ENCODE measurements at places on chromosomes 4 and X.

DNA sequence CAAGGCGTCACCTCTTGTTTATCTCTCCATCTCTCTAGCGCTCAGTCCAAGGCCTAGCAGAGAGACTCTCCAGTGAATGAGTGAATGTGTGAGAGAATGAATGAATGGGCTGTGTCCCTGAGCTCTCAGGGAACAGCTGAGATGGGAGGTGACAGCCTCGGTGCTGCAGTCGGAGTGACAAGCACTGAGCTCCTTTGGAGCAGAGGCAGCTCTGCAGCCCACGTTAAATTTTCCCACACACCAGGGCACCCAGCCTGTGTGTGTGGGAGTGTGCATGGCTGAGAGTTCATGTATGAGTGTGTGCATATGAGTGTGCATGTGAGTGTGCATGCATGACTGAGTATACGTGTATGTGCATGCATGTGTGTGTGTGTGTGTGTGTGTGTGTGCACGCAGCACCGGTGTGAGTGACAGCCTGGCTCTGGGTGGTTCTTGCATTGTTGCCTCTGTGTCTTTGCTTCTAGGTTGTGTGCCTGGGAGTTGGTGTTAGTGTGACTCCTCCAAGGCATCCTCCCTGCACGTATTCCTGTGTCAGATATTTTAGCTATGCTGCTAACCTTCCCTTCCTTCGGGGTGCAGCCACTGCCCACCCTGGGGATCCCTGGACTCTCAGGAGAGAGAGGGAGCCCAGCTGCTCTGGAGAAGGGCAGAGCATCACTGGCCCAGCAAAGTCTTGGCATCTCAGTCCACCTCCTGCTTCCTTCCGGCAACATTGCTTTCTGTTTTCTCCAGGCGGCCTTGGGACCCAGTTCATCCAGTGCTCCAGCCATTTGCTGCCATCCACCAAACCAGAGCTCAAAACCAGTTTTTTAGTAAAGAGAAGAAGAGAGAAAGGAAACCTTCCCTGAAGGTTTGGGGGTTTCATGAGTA is 98.6 kb downstream of the PPP2R2C start:
- DNase-seq: no peak

DNA sequence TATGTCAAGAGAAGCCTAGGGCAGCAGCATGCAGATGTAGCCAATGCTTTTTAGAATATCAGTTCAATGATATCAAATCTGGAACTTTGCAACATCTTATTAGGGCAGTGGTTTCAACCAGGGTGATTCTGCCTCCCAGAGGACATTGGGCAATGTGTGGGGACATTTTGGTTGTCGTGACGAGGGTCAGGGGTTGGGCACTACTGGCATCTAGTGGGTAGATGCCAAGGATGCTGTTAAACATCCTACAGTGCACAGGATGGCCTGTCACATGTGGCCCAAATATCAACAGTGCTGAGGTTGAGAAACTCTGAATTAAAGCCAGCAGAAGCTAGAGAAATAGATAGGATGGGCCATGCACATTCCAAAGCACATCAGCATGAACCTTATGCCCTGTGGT is 152.3 kb downstream of the AMELX start:
- no peak for DNase-seq

- DNase-seq: no peak
These were observed 149.2 kb downstream of the BCOR start for GRCh38 chrX:39948582-39948981.

- no peak for DNase-seq
These were observed 814 bp upstream of the RBM47 start for GRCh38 chr4:40630335-40631021.

DNA sequence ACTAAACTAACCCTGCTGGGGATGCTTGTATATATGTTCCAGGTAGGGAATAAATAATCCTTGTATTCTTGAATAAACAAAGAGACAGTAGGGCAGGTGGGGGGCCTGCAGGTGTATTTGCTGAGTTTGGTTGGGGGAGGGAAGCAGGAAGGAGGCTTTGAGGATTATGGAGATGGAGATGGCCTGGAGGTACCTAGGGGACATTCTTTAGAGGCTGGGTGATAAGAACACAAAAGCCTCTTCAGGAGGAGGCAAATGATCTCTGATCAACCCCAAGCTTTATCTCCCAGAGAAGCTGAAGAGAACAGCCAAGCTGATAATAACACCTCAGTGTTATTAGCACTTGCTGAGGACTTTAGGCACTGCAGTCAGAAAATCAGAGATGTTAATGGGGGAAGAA is 187.7 kb downstream of the MGST2 start:
- no peak for DNase-seq

GRCh38 chr4:48722509-48723446 is 57.3 kb downstream of the FRYL start:
- no peak for DNase-seq

GRCh38 chr4:110195561-110196205 is 2.7 kb downstream of the ELOVL6 start:
- no peak for DNase-seq

DNA sequence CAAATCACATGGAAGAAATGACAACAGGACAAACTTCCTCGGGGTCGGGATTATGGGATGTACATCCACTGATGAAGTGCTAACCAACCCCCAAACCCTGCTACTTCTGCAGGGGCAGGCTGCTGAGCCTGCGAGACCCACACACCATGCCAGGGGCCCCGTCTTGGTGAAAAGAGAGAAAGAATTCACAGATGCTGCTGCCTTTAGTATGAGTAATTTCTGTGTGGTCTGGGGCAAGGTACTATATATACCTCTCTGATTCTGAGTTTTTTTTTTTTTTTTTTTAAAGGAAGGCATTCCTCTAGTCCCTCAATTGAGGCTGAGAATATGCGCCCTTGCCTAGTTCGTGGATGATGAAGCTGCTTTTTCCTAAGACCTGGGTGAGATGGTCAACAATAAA is 24.8 kb downstream of the PDHA1 start:
- DNase-seq: no peak

GRCh38 chr4:180805101-180805500 is 1438.1 kb upstream of the TENM3 start:
- DNase-seq: no peak

DNA sequence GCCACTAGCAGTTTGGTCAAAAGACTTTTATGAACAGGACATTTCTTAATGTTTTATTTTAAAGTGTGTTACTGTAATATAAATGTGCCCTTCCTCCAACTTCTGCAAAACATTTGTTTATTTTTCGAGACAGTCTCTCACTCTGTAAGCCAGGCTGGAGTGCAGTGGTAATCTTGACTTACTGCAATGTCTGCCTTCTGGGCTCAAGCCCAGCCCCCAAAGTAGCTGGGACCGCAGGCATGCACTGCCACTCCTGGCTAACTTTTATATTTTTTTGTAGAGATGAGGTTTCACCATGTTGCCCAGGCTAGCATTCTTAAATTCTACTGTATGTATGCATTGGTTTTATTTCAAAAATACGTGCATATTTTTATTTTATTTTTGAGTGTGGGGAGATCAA is 1201.9 kb downstream of the STIM2 start:
- DNase-seq: no peak

GRCh38 chr4:147173797-147174432 is 228.3 kb upstream of the TTC29 start:
- DNase-seq: no peak

- no peak for DNase-seq
These were observed 202.2 kb downstream of the QDPR start for GRCh38 chr4:17309567-17310268.

DNA sequence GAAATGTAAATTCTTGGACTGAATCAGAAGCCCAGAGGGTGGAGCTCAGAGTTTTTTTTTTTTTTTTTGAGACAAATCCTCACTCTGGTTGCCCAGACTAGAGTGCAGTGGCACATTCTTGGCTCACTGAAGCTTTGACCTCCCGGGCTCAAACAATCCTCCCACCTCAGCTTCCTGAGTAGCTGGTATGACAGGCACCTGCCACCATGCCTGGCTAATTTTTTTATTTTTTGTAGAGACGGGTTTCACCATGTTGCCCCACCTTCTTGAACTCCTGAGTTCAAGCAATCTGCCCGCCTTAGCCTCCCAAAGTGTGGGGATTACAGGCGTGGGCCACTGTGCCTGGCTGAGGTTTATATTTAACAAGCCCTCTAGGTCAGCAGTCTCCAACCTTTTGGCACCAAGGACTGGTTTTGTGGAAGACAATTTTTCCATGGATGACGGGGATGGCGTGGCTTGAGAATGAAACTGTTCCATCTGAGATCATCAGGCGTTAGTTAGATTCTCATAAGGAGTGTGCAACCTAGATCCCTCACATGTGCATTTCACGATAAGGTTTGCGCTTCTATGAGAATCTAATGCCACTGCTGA is 76.7 kb downstream of the FHIP1A start:
- no peak for DNase-seq

DNA sequence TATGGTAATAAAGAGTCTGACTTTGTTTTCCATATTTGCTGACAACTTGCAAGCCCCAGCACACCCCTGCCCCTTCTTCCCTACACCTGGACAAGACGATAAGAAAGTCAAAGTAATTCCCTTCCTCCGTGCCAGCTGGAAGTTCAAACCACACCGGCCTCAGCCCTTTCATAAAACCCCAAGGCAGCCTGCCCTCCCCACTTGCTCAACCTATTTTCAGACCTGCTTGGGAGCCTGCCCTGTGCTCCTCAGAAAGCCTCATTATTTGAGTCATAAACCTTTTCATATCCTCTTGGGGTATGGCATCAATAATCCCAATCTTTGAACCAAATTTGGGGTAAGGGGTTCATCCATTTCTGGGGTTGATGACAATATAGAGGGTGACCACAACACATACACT is 29.5 kb downstream of the NIPAL1 start:
- DNase-seq: no peak

- no peak for DNase-seq
These were observed 34.7 kb downstream of the CCNI start for GRCh38 chr4:77040854-77041725.

DNA sequence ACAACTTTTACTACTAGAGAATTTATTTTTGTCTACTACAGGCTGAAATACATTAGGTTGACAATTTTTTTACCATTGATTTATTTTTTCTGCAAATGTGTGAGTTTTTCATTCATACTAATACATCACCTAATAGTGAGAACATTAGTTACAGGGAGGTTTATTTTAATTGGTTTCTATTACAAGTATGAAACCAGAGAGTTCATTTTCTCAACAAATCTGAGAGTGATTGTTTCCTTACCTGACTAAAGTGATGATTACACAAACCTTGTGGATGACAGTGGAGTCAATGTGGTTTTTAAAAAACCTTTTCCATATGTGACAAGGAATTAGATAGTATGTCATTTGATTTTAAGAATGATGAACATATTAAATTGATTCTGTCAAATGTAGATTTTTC is 227.4 kb downstream of the PALLD start:
- no peak for DNase-seq

DNA sequence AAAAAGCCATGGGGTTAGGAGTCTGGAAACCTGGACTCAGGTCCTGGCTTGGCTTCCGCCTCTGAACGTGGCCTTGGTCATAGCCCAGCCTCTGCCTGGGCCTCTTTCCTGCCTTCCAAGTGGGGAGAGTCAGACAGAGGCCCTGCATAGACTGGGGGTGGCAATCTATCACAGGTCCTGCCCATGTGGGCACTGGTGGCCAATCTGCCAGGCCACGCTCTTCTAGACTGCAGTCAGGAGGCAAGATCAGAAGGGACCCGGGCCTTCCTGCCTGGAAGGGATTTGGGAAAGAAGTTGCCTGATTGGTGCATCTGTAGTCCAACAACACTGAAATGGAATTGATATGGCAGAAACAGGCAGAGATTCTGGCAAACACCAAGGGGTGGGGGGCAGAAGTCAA is 46.1 kb downstream of the CNGA2 start:
- no peak for DNase-seq

DNA sequence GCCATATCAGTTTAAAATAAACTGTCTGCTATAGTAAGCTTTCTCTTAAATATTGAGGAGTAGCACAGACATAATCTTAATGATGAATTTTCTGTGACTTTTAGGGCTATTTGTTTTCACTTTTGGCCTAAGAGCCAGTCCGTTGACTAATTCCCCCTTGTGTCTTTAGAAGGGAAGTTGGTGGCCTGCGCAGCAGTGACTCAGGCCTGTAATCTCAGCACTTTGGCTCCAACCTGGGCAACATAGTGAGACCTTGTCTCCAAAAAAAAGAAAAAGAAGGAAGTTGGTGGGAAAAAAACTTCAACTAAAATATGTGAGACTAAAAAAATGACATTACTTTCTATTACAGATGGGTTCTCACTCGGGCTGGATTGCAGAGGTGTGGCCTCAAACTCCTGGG is 3.4 kb downstream of the NCAPG start:
- DNase-seq: no peak

DNA sequence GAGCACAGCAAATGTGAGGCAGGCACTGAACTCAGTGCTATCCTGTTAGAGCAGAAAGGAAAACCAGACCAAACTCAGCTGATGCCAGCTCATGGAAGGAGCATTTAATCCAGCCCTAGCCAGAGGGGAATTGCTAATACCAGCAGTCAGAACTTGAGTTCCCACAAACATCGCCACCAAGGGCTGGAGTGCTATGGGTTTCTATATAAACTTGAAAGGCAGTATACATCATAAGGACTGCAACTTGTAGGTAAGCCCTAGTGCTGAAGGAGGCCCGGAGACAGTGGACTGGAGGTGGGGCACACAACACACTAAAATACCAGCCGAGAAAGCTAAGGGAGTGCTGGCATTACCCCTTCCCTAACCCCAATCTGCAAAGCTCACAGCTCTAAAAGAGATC is 440.2 kb downstream of the PRR32 start:
- no peak for DNase-seq

- DNase-seq: no peak
These were observed 8.4 kb upstream of the LDOC1 start for GRCh38 chrX:141185366-141185765.

DNA sequence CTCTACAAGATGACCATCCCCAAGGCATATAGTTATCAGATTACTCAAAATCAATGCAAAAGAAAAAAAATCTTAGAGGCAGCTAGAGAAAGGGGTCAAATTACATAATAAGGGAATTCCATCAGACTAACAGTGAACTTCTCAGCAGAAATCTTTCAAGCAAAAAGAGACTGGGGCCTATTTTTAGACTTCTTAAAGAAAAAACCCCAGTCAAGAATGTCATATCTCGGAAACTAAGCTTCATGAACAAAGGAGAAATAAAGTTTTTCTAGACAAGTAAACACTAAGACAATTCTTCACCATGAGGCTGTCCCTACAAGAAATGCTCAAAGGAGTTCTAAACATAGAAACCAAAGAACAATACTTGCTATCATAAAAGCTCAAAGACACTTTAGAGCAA is 51.7 kb downstream of the RAB28 start:
- no peak for DNase-seq

DNA sequence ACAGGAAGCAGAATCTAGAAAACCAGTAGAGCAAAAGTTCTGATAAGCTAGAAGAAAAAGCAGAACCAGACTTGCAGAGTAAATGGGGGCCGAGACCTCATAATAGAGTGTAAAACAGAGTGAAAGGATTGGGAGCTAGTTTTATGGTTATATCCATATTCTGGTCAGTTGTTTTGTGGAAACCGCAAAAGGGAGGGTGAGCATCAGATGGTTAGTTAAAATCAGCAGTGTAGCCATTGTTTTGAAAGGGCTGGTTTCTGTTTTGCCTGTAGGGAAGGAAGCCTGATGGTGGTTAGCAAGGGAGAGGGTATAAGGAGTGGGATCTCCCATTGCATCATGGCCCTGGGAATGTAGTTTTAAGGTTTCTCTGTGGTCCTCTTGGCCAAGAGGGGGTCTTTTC is 17.2 kb upstream of the CCNI start:
- DNase-seq: no peak
